CD4-positive, CD25-positive, alpha-beta regulatory T cell (primary cell): ENCODE measurements at places on chromosomes 3 and 15. TPM values are rescaled to one million over a fixed set of nuclear protein-coding genes. Genes with fewer than 3 reads are reported as not detected.

The PLA2G4F gene
- total RNA-seq, result not detected

The RNU6-1 gene
- total RNA-seq, result not detected

The CCNL1 gene
- total RNA-seq, result 1,080 TPM

GRCh38 chr3:15541371-15541770, 19.9 kb upstream of the COLQ start:
- peaks cover 40% of the 10 kb centered on the region for H3K4me1 ChIP-seq
- H3K27ac ChIP-seq, result no peak overlapping the region
- no peak for DNase-seq
- H3K4me3 ChIP-seq, result no peak overlapping the region
- H3K27me3 ChIP-seq, result no peaks in the 10 kb centered on the region

- no peak overlapping the region for H3K4me3 ChIP-seq
- H3K27me3 ChIP-seq, result no peaks in the 10 kb centered on the region
- DNase-seq, result no peak
- no peaks in the 10 kb centered on the region for H3K4me1 ChIP-seq
Observed at GRCh38 chr3:188861842-188862744, 309.7 kb upstream of the TPRG1 start.

DNA sequence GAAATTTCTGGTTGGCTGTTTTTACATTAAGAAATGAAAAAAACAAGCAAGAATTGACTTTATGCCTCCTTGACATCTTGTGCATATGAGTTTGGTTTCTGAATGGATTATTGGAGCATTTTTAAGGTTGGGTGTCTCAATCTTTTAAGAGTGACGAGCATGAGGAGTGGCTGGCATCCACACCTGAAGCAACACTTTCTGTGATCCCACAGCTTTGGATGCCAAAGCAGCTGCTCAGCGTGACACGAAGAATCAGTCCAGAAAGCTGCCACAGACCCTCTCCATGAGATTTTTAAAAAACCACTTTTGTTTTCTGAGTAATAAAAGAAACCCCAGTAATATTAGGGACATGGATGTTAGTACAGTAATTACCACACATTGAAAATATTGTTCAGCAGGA, 154.5 kb downstream of the KLF13 start:
- H3K36me3 ChIP-seq, result no peaks in the 10 kb centered on the region
- H3K27ac ChIP-seq, result no peak overlapping the region
- peaks cover 9% of the 10 kb centered on the region for H3K4me1 ChIP-seq
- no peak for DNase-seq
- peaks cover 8% of the 10 kb centered on the region for H3K27me3 ChIP-seq
- no peak overlapping the region for H3K4me3 ChIP-seq
